HuH-7.5 (cell line): ENCODE measurements at places on chromosomes 7 and 10.
A peak's percentile ranks its signal among the peaks of the same experiment; 100 is the strongest.

DNA sequence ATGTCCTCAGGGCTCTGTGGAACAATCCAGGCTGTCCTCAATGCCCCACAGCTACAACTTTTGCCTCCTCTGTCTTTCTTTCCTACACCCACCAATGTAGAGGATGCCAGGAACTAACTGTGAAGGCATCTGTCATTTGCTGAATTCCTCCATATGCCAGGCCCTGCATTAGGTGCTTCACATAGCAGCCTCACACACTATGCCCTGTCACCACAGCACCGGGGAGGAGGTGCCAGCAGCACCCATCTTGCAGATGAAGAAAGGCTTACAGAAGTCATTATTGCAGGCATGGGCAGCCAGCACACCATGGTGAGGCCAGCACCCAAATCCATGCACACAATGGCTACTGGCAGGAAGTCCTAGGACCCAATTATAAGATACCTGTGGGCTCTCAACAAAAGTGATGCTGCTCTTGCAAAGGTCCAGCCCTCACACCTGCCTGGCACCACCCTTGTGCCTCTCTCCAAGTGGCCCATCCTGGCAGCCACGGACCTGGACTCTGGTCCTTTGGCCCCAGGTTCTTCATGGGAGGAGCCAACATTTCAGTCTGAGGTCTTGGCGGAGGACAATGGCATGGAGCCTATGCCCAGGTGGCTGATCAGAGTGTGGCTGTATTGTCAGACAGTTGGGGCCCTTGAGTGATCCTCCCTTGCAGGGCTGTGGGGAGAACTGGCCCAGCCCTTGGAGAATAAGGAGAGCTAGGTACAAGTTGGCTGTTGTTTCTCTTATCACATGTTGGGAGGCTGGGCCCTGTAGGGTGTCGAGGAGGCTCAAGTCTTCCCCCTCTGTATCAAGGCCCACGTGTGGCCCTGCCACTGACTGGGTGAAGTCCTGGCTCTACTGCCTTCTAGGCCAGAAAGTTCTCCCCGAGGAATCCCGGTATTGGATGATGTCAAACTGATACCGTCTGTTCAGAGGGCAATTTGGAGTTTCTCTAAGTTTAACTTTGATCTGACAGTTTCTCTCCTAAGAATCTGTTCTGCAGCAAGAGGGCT, 14.4 kb upstream of the MYL7 start:
- no peak for DNase-seq

- DNase-seq: no peak
These were observed 489.7 kb upstream of the CELF2 start for GRCh38 chr10:10527861-10528562.

DNA sequence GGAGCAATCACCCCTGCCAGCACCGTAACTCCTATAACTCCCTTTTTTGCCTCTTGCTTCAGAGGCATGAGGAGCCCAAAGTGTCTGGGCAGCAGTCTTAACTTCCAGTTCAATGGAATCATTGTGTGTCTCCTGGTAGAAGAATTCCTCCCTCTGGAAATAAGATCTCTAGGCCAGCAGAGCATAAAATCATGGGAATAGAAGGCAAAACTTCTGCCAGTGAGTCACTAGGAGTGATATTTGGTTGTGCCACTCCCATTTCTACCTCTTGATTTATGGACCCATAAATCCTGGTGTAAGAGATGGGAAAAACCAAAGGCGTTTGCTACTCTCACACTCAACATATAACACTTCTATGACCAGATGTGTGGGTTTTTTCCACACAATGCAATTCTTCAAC, 104.9 kb upstream of the FAM180A start:
- DNase-seq: no peak

- no peak for DNase-seq
These were observed 29.6 kb upstream of the ZRANB1 start for GRCh38 chr10:124912101-124912886.

DNA sequence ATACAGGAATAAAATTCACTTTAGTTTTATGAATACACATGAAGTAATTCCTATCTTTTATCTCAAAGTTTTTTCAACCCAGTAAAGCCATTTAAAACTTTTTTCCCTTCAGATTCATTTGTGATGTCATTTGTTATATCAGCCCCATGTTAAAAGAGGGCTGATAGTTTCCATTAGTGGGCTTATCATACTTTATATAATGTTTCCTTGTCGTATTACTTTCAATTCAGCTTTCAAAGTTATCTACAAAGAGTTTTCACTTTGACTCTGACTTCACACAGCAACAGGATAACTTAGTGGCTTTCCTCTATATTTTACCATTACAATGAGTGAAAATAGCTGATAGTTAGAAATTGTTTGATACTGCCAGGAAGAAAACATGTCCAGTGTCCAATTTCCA, 484.8 kb downstream of the SUGCT start:
- DNase-seq: no peak

- DNase-seq: no peak
These were observed 126.9 kb downstream of the SLC16A9 start for GRCh38 chr10:59582780-59583179.

DNA sequence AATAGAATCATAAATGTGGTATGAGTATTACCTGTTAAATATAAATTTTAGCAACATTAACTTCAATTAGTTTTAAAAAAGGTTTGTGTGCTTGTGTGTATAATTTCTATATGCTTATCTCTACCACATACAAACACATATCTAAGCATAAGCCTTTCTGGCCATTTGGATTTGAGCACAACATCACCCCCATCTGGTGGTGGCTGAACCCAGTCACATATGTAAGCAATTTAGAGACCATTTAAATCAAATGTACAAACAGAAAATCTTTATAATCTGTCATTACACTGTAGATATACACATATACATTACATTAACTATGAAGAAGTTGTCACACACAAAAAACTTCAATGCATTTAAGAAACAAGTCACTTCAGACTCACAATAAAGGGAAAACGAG, 31.7 kb downstream of the GPR22 start:
- no peak for DNase-seq

- no peak for DNase-seq
These were observed 537.1 kb upstream of the POM121L12 start for GRCh38 chr7:52498366-52498765.

- DNase-seq: peak; percentile 78
These were observed 10.7 kb upstream of the SLIT1 start for GRCh38 chr10:97196223-97197029.

- DNase-seq: no peak
These were observed 17.3 kb upstream of the BNIP3 start for GRCh38 chr10:131998845-131999681.
